ENCODE measurements at places on chromosomes 7 and 10.

- DNase-seq, result no peak
Measured at GRCh38 chr7:51620706-51621105, 304.1 kb upstream of the COBL start.

- DNase-seq, result no peak
Measured at GRCh38 chr7:28941633-28942032, 16.5 kb downstream of the TRIL start.

DNA sequence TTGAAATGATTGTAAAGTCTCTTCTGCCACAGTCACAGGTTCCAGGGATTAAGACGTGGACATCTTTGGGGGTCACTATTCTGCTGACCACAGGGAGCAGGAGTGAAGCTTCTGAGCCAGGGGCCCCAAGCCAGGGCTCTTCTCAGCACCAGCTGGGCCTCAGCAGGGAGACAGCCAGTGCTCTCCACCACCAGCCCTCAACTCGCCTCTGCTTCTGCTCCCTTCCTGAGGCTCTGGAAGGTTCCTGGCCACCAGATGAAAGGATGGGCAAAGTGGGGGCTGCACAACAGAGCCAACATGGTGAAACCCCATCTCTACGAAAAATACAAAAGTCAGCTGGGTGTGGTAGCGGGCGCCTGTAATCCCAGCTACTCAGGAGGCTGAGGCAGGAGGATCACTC is 11.2 kb upstream of the CRYGN start:
- no peak for DNase-seq

DNA sequence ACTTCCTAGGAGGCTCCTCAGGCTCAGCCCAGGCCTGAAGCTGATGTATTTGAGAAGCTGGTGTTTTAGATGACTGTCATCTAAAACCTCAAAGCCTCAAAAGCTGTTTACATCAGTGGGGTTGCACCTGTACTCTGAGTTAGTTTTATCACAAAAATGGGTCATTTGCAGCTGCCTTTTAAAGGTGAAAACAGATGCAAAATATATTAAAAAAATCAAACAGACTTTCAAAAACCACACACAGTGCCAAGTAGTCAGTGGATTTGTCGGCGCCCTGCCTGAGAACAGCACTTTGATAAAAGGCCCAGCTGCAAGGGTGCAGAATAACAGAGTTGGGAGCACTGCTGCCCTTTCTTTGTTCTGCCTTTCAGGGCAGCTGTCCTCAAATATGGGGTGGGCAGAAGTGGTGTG is 103.0 kb downstream of the VOPP1 start:
- no peak for DNase-seq

DNA sequence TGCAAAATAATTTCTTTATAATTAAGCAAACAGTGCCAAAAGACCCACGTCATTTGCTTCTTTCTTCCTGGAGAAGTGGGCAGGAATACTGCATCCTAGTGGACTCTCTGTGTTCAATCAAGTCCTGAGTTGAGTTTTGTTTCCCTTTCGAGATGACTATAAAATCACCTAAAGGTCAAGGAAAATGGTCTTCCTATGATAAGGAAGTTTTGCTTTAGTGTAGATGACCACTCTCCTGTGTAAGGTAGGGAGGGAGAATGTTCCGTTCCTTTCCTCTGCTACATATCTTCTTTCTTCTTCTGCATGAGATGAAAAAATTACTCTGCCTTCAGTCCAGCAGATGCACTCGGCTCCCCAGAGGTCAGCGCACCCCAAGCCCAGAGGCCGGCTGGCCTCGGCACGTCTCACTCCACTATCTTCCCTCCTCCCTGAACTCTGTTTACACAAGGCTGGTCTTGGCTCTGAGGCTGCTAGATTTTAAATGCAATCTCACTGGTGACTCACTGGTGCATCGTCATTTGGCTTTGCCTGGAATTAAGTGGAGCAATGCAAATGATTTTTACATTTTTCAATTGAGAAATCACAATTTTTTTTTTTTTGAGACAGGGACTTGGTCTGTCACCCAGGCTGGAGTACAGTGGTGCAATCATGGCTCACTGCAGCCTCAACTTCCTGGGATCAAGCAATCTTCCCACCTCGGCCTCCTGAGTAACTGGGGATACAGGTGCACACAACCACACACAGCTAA is 18.6 kb upstream of the VDAC2 start:
- DNase-seq, result no peak

DNA sequence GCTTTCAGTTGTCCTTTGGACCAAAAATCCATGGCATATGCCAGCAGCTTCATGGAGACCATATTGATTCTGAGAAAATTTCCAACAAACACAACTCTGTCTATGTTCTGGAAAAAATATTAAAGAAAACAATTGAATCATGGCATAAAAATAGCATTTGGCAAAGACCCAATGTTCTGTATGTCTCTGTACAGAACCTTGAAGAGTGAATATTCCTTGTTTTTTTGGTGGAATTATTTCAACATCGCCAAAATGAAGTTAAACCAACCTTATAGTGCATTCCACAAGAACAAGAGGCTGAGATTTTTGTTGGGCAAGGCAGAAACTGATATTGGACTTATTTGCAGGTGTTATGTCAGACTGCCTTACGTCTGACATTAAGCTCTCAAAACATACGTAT is 53.3 kb upstream of the SLC16A12 start:
- no peak for DNase-seq

- DNase-seq, result no peak
Measured at GRCh38 chr10:80460399-80461207, 6.5 kb downstream of the TSPAN14 start.

DNA sequence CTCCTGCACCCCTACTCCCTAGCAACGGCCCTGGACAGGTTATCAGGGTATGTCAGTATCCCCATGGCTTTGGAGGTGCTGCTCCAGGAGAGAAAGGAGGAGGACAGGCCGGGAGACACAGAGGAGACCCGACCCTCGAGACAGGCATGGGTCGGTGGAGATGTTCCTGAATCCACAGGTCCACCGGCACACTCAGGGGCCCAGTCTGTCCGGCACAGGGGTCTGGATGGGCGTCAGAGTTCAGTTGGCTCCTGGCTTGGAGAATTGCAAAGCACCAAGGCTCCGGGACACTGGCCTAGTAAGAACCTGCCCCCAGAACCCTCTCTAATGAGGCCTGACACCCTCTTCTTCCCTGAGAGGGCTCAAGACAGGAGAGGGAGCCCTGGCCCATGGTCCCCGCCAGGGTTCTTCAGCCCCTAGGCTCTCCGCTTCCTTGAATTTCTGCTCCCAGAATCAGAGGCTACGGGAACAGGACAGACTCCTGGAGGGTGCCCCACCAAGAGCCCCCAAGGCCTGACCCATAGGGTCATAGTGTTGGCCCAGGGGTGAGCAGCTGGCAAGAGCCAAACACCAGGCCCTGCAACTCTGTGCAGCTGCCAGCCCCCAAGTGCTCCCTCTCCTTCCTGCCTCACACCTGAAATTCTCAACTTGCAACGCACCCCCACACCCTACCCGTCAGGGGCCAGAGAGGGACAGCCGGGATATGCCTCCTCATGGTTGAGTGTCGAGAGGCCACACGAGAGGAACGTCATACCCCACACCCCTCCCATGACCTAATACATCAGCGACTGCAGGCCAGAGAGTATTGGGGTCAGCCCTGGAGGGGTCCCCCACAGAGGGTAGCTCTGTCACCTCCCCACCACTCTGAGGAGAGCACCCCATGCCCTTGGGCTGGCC is 5.5 kb upstream of the IRF5 start:
- no peak for DNase-seq
